ENCODE measurements at places on chromosomes 6 and 20.

DNA sequence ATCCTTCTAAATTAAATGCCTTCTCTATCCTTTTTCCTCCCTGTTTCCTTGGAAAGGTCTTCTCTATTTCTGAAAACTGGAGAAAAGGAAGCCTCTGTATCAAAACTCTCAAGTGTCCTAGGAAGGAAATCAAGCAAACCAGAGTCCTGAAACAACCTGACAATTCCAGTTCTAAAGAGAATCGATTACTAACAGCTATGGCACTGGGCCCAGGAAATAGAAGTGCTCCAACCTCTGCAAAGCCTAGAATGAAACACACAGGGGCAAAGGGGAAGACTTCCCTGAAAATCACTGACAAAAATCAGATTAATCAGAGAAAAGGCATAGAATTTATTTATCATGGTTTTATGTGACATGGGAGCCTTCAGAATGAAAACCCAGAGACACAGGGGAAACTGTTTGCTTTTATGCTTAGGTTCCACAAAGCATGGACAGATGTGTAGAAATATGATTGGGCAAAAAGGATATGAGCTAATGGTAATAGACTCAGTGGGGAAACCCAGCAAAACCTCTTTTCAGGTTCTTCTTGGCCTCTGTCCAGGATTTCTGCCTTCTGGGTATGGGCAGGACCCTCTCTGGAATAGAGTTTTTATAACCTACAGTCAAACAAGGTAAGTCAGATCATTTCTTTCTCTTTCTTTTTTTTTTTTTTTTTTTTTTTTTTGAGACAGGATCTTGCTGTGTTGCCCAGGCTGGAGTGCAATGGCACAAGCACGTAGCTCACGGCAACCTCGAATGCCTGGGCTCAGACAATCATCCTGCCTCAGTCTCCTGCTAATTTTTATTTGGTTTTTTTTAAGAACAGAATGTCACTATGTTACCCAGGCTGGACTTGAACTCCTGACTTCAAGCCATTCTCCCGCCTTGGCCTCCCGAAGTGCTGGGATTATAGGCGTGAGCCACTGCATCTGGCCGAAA is 91.7 kb downstream of the CD24 start:
- no peak for DNase-seq

DNA sequence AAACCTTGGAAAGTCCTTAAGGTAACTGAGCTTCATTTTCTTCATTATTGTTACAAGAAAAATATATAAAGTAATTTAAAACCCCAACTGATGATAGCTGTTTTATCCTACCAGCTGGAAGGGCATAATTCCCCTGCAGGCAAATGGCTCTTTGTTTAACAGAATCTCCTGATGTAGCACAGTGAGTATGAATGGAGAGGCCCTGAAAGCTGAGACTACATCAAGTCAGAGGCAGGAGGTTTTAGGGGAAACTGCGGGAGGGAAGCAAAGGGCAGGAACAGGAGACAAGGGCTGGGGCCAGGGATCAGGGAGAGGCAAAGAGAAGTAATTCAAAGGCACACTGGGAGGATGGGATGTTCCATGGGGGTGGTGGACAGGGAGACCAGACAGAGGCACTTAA is 119.0 kb upstream of the LRFN2 start:
- DNase-seq: no peak

- peak; percentile 26 for DNase-seq
Measured at GRCh38 chr6:121305957-121306607, 28.2 kb downstream of the TBC1D32 start.

DNA sequence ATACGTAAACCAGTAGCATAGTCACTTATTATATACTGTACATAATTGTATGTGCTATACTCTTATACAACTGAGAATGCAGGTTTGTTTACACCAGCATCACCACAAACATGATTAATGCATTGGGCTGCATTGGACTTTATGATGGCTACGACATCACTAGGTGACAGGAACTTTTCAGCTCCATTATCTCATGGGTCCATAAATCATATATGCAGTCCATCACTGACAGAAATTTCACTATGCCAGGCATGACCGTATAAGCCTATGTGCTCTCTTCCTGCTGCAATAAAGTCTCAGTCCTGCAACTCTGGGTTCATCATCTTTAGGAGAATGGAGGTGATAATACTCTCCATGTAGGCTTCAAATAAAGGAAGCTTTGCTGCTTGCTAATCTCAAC is 45.4 kb downstream of the ALDH5A1 start:
- DNase-seq: no peak

- no peak for DNase-seq
Measured at GRCh38 chr20:21183722-21184121, 57.8 kb downstream of the KIZ start.

- no peak for DNase-seq
Measured at GRCh38 chr20:16360668-16361067, 212.6 kb downstream of the KIF16B start.

DNA sequence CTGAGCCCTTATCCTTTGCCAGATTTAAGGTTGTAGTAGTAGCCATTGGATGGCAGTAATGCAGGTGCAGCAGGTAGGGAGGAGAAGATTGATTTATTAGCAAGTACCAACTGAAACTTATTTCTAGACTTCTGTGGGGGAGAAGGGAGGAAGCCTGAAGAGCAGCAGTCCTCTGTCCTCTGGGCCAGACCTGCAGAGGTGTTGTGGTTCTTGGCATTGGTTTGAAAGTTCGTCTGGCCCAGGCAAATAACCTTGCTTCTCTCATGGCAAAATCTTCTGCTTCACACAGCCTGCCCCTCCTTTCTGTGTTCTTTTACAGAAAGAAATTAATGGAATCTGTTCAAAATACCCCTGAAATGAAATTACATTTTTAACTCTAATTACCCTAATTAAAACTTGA is 24.5 kb downstream of the RALY start:
- no peak for DNase-seq

GRCh38 chr20:815914-816606 is 17.5 kb upstream of the FAM110A start:
- DNase-seq: peak; percentile 84

GRCh38 chr20:10824750-10825500 is 151.1 kb upstream of the JAG1 start:
- DNase-seq: no peak

GRCh38 chr6:64721865-64722264 is 985.2 kb downstream of the EYS start:
- no peak for DNase-seq

DNA sequence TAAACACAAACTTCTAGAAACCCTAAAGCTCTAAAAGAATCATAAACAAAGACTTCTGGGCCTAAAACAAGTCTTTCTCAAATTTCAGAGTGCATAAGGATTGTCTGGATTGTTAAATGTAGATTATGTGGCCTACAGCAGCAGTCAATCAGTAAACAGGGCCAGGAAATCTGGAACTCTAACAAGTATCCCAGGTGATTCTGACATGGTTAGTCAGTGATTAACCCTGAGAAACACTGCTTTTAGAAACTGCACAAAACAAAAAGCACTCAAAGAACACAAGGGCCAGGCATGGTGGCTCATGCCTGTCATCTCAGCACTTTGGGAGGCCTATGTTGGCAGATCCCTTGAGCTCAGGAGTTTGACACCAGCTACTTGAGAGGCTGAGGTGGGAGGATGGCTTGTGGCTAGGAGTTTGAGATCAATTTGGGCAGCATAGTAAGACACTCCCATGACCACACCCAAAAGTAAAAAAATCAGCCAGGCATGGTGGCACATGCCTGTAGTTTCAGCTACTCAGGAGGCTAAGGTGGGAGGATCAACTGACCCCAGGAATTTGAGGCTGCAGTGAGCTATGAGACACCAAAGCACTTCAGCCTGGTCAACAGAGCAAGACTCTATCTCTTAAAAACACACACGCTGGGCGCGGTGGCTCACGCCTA is 5.9 kb downstream of the MED20 start:
- peak; percentile 75 for DNase-seq

GRCh38 chr6:165204807-165205545 is 104.4 kb downstream of the C6orf118 start:
- no peak for DNase-seq

GRCh38 chr20:37119356-37120036 is 23.7 kb upstream of the RBL1 start:
- DNase-seq: no peak

DNA sequence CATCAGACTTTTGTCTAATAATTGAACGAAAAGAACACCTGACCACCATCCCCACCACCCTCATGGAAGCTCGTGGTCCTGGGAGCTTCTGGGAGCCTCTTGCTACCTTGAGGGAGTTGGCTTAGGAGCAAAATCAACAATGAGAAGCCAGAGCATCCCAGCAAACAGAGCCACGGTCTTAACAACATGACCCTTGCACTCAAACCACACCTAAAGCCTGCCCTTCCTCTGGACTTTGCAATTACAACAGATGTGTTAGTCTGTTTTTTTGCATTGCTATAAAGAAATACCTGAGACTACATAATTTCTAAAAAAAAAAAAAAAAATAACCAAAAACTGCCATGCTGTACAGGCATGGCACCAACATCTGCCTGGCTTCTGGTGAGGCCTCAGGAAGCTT is 9.5 kb upstream of the RBM24 start:
- no peak for DNase-seq

DNA sequence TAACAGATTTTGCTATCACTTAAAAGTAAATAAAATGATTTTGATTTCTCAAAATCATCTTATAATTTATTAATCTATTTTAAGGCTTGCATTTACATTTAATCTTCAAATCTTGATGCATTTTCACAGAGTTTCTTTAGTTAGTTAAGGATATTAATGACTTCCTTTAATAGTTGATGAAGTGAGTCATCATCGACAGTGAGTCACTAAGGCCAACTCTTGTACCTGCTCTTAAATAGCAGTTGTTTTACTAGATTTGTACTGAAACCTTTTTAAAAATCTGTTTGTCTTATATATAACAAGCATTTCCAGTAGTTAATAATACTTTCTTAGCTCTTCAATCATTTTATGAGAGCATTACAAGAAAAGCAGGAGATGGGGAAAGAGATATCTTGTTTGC is 191.7 kb downstream of the ESR1 start:
- no peak for DNase-seq

DNA sequence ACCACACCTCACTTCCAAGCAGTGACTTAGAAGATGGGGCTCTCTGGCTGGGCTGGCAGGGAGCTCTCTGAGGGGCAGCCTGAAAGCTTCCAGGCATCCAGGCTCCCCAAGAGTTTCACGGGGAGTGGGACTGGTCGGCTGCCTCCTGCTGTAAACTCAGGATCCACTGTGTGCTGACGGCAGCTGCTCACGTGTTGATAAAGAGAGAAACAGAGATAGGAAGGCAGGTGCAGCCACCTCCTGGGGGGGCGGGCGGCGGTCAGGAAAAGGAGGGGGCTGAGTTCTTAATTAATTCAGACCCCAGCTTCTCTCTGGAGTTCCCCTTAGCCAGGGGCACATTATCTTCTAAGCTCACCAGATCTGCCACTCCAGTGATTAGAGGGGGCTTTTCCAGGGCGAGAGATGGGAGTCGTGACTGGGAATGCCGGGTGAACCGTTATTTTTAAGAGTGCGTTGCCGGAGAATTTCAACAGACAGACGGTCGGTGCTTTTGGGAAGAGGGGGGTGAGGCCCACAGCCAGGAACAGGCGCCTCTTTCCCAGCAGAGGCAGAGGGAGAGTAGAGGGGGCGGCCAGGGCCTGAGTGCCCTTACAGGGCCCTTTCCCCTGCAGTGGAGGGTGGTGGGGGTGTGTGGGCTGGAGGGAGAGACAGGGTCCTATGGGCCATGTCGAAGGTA is 70.9 kb downstream of the CD40 start:
- no peak for DNase-seq

GRCh38 chr20:62142252-62143080 is 728 bp downstream of the PSMA7 start:
- DNase-seq: peak; percentile 23

- DNase-seq: no peak
Measured at GRCh38 chr6:10736731-10737130, 10.9 kb upstream of the TMEM14B start.

DNA sequence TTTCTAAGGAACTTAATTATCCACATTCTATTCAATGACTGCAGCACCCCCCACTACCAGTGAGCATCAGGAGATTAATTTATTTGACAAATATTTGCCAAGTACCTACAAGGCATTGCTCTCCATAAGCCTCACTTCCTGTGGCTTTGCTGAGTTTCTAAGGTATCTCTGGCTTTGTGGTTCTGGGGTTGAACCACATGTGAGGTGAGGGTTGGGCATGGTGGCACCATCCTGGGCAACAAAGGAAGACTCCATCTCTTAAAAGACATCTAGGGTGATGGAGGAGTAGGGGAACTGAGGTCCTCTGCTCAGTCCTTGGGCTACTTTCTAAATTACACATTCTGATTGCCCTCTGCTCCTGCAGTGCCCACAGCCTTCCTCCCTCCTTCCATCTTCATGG is 25.5 kb upstream of the WFDC2 start:
- no peak for DNase-seq

DNA sequence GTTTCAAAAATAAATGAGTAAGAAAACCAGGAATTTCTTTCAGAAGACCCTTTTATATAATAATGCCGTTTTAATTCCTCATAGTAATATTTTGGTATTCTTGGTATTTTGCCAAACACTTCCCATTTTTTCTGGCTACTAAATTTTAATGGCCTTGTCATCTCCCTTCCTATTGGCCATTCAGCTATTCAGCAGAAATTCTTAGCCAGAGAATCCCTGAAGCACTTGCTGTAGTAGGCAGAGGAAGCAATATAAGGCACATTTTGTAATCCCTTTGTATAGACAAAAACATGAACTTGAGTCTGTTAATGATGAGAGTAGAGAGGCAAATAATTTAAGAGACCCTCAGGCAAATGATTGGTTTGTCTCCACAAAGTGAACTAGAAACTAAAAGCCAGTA is 118.4 kb upstream of the LAMP5 start:
- DNase-seq: no peak

- DNase-seq: no peak
Measured at GRCh38 chr6:150165020-150165702, 22.3 kb downstream of the PPP1R14C start.

GRCh38 chr6:64428186-64428585 is 792.6 kb downstream of the PHF3 start:
- no peak for DNase-seq

- DNase-seq: no peak
Measured at GRCh38 chr6:44561832-44562665, 174.5 kb downstream of the CDC5L start.

DNA sequence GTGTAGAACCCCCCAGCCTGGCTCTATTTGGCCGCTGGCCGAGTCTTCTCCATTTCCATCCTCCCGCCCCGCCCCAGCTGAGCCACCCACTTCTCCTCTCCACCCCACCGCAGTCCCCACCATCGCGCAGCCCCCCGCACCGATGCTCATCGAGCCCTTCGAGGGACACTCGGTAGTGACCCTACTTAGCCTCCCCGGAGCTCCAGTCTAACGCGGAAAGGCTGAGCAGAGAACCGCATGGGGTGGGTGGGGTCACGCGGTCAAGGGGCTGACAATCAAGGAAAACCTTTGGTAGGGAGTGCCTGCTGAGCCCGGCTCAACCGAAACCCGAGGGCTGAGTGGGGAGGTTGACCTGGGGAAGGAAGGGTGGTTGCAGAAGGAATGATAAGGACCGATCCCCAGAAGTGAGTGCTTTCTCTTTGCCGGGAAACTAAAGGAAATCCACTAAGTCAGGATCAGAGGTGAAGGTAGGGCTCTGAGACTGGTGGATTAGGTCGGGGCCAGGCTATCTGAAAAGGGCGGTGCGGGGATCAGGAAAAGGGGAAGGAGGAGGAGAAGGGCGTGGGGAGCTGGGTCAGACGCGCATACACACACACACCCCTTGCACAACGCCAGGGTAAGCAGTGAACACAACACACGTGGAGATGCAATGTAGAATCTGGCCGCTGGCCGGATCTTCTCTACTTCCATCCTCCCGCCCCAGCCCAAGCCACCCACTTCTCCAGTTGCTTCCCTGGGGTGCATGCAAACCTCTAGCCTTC is 49.8 kb downstream of the CPXM1 start:
- no peak for DNase-seq

- no peak for DNase-seq
Measured at GRCh38 chr6:132612449-132613108, 11.5 kb downstream of the TAAR2 start.

GRCh38 chr6:15493437-15494168 is 169.2 kb downstream of the DTNBP1 start:
- DNase-seq: no peak

Data from hematopoietic multipotent progenitor cell treated with erythropoietin and hydrocortisone succinate and interleukin-3 and kit ligand, for 17 days (in vitro differentiated cells).